ENCODE measurements at places on chromosomes 6 and 20. TPM values are rescaled to one million over a fixed set of nuclear protein-coding genes. Genes with fewer than 3 reads are reported as not detected.
A peak's percentile ranks its signal among the peaks of the same experiment; 100 is the strongest.

DNA sequence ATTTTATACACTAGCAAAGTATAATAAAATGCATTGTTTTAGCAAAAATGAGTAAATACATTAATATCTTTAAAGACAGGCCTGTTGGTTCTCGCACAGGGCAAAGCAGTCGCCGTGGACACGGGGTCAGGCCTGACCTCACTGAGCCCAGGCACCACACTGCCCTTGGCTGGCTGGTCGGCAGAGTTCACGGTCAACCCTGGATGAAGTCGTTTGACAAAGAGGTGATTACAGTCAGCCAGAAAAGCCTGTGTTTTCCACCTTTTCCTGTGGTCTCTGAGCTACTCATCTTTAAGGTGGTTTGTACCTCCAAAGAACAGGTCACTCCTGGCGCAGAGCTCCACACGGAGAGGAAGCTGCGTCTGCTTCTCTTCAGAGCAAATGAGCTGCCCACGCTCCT lies 191.5 kb downstream of the DLL1 start:
- DNase-seq: no peak

DNA sequence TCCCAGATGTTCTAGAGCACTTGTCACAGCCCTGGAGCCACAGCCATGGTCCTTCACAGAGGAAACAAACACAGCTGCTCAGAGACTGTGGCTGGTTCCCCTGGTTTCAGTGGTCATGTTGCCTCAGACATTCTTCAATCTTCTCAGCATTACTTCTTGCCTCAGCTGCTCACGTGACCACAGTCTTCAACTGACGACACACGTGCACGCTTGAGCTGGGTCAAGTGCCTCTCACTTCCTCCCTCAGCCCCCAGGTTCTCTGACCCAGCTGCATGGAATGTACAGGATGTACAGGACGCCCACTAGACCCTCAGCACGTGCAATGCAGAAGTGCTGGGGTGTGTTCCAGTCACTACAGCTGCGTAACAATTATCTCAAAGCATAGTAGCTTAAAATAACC lies 159.8 kb upstream of the GGTLC1 start:
- DNase-seq: peak; percentile 86

Gene ZBP1
- polyA plus RNA-seq: 32.2 TPM

DNA sequence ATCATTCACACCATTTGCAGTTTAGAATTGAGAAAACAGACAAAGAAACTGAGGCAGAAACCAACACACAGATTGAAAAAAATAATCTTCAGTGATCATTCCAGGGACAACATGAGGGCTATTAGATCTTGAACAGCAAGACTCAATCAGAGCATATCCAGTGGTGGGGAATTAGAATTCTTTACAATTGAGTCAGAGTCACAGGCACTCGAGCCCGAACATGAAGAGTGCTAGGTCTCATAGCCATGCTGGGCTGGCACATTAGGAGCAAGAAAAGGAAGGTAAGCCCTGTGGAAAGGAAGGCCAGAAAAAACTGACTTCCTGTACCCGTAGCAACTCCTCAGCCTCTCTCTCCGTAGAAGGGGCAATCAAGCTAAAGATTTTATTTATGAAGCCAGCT lies 419.9 kb downstream of the HAO1 start:
- DNase-seq: no peak

Gene TAGAP
- polyA plus RNA-seq: 84.4 TPM

DNA sequence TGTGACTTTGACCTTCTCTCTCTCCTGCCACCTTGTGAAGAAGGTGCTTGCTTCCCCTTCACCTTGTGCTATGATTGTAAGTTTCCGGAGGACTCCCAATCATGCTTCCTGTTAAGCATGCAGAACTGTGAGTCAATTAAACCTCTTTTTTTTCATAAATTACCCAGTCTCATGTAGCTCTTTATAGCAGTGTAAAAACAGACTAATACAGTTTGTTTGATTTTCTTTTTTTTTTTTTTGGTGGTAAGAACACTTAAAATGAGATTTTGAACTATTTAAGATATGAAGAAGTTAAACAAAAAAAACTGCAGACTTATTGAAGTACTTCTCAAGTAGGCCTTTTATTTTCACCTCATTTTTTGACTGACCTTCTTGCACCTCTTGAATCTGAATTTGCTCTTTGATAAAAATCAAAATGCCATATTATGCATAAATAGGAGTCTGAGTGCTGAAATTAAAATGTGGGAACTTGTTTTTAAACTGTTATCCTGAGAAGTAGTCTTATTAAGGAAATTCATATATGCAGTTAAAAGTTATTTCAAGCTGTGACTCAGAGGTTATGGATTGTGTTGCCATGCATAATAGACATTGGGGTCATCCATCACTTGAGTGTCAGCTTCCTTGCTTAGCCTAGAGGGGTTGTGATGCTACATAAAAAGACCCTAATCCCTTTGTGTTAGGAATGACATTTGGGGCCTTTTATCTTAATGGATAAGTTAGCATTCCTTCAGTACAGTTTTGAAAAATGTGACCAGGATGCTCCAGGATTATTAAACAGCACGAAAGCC lies 447.9 kb upstream of the FKBP1C start:
- no peak for DNase-seq
